PC-9 (cell line): ENCODE measurements at places on chromosomes 2 and 18.

- no peak for DNase-seq
These were observed 51.4 kb downstream of the UXS1 start for GRCh38 chr2:106142683-106143082.

GRCh38 chr2:102788216-102788884, 26.5 kb downstream of the TMEM182 start:
- no peak for DNase-seq

GRCh38 chr18:48679236-48679635, 140.4 kb downstream of the CTIF start:
- DNase-seq: no peak

GRCh38 chr2:200296118-200296517, 10.4 kb upstream of the SPATS2L start:
- DNase-seq: no peak

GRCh38 chr2:181116261-181116660, 135.9 kb downstream of the UBE2E3 start:
- no peak for DNase-seq

DNA sequence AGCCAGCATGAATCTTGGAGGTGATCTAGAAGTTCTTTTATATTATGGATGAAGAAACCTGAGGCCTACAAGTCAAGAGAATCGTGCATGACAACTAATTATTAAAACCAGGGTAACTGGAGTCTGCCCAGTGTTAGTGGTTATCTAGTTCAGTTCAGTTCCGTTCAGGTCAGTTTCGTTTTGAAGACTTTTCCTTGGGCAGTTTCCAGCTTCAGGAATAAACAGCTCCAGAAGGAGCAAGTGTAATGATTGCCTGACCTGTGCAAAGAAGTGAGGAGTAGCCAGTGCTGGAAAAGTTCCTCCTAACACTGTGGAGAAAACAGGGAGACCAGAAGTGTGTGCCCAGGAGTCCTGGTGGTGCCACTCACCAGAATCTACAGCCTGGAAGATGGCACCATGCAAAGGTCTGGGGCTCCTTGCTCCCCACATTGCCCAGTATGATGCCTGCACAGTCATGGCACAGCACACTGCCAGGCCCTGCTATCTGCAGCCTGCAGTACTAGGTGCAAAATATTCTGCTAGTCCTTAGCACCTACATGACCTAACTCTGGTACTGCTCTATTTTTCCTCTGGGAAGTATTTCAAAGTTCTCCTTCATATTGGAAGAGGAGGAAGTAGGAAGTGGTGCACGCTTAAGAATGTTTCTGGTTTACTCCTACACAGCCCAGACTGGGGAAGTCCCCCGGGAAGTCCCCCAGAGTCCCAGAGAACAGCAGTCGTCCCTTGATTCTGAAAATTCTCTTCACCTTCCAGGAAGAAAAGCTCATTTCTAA, 65.8 kb downstream of the SUMO1 start:
- no peak for DNase-seq
